ENCODE measurements at places on chromosomes 3 and 15.

DNA sequence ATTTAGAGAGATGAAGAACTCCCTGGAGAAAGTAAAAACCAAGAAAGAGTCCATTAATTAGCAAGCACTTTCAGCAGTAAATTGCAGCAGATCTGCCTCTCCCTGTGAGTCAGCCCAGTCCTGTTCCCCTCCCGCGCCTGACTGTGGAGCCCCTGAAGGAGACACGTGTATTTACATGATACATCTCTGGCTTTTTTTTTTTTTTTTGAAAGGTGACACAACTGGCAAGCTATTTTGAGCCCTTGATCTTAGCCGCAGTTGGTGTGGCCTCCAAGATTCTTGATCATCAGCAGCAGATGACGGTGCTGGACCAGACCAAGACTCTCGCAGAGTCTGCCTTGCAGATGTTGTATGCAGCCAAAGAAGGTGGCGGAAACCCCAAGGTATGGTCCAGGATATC lies 271.8 kb upstream of the TPM1 start:
- no peak for DNase-seq

DNA sequence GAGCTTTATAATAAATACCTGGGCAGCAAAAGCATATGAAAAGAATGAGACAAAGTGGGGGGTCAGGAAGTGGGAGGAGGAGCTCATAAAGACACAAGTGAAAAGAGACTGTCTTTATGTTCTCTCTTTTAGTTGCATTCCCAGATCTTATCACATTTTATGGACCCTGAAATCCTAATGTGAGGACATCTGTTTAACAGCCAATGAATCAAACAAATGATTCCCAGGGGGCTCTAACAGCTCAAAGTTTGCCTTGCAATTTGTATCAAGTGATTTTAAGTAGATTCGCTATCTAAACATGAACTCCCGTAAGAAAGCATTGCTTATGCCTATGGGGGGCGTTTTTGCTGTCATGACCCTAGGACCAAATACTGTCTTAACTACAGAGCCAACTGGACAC lies 332.3 kb upstream of the CNTN4 start:
- DNase-seq: no peak

DNA sequence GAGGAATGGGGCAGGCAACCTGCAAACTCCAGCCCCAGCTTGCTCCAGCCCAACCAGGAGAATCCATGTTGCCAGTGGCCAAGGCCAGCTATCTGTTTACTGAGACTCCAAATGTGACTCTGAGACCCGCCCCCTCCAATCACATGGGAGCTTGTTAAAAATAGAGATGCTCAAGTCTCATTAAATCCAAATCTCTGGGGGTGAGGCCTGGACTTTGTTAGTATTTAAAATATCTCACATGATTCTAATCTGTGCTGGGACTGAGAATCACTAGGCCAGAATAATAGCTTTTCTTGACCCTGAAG lies 224.2 kb upstream of the TBL1XR1 start:
- no peak for DNase-seq

DNA sequence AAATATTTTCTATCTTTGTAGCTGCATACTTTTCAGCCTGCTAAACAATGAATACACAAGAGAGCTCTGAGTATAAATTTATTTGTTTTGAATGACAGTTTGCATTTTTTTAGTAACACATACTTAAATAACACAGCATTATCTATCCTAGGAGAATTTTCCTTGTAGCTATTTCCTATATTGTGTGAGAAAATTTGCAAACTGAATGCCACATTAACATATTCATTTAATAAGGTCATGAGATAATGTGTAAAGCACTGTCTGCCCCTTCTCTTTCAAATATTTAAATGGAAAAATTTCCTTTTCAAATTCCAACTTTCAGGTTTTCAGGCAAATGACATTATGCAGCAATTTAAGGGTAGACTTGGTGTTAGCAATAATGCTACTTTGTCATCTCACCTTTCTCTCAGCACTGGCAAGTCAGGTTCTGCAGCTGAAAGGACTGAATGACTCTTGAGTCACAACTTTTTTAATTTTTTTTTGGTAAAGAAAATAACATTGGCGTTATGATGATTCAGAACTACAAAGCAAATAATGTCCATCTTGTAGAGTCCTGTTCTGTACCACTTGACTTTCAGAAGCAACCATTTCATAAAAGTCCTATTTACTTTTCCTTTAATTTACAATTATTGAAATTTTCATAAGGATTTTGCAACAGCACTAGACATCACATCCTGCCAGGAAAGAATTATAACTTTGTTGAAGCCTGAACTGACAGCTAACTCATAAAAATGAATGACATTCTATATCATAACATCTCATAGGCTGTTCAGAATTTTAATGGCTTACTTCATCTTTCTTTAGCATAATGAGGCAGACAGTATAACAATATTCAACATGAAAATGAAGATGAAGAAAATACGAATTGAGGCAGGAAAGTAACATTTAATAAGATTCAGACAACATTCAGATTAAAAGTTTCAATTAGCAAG lies 681.6 kb upstream of the SEMA6D start:
- DNase-seq: no peak

Measured in stimulated activated CD4-positive, alpha-beta T cell treated with anti-CD3 and anti-CD28 coated beads, Interleukin-1b, Interleukin-23, amount 100 ng/mL, for 1 hour (primary cell).